Posterior cingulate gyrus (tissue), 11 donors: ENCODE measurements at places on chromosomes 3 and 15.
A peak's percentile ranks its signal among the peaks of the same experiment; 100 is the strongest.

DNA sequence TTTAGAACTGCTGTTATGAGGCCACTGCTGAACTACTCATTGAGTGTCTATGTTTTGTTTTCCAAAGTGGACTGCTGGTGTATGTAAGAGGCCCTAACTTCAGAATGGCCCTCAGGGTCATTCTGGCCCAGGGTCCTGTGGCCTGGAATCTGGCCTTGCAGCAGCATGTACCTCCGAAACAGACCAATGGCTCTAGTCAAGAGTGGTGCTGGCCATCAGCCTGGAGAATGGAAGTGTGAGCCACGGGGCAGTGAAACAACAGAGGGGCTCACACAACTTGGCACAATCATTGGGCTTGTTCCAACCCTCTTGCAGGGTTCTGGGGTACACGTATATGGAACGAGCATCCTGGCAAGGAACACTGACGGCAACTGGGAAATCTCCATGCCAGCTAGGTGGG lies 40.5 kb downstream of the SCN5A start:
- no peak for DNase-seq

DNA sequence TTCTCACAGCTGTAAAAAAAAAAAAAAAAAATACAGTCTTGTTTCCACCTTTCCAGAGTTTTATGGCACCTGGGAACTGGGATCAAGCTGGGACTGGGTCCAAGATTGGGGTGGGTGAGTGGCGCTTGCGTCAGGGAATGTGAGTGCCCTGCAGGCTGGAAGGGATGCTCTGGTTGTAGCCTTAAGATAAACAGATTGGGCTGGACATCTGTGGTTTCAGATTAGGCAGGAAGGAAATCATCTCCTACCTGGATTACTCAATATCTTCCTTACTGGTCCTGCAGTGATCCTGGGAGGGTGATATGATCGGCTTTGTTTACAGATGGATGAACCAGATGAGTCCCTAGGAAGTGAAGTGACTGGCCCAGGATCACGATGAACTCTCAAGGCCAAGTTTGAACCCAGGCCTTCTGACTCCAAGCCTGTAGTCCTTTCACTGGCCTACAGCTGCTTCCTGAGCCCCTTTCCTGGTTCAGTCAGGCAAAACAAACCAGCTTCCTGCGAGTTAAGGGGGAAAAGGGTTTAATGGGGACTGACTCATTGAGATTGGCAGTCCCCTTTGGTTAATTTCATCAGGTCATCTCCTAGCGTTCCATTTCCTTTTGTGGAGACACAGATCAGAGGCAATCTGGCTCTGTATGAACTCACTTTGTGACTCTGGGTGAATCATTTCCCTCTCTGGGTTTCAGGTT lies 179.8 kb downstream of the THSD4 start:
- DNase-seq: no peak

GRCh38 chr3:4889896-4890295 lies 89.3 kb upstream of the BHLHE40 start:
- DNase-seq: no peak

DNA sequence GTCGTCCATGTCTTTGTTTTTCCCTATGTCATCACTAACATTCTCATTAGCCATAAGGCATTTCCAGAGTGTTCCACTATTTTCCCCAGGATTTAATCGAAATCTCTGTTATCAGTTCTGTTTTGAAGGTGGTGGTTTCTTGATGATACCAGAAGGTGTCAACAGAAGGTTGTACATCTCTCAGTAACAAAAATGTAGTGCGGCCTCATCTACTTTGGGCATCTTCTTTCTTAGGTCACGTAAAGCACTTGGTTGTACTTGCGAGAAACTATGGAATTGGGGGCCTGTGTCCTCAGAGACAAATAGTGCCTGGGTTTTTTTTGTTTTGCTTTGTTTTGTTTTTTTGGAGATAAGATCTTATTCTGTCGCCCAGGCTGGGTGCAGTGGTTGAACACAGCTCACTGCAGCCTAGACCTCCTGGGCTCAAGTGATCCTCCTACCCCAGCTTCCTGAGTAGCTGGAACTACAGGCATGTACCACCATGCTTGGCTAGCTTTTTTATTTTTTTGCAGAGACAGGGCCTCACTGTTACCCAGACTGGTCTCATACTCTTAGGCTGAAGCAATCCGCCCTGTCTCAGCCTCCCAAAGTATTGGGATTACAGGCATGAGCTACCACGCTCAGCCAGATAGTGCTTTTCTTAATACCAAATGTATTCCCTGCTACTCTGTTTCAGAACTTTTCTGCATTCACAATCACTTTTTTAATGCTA lies 61.2 kb upstream of the FURIN start:
- DNase-seq: no peak

- no peak for DNase-seq
These were observed 117.8 kb upstream of the LIPC start for GRCh38 chr15:58313810-58314592.

DNA sequence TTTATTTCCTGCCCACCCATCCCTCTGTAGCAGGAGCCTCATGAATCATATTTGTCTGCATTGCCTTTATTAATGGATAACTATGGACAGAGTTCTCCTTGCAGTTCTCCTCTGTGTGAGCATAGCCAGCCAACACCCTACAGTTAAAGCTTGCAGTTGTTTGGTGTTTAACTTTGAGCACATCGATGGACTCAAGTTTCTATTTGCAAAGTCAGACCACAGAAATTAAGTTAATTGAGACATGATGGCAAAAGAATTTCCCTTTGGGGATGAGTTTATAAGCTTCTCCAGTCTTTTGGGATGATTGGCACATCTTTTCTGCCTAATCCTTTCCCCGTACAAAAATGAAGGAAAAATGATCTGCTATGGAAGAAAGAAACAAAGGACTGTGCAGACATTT lies 398.9 kb upstream of the THBS1 start:
- no peak for DNase-seq

GRCh38 chr3:168544097-168544957 lies 448.6 kb upstream of the GOLIM4 start:
- DNase-seq: no peak

GRCh38 chr3:127544192-127544802 lies 46.2 kb downstream of the TPRA1 start:
- DNase-seq: peak; percentile 78

- DNase-seq: no peak
These were observed 24.0 kb downstream of the EFCC1 start for GRCh38 chr3:129025108-129025507.

DNA sequence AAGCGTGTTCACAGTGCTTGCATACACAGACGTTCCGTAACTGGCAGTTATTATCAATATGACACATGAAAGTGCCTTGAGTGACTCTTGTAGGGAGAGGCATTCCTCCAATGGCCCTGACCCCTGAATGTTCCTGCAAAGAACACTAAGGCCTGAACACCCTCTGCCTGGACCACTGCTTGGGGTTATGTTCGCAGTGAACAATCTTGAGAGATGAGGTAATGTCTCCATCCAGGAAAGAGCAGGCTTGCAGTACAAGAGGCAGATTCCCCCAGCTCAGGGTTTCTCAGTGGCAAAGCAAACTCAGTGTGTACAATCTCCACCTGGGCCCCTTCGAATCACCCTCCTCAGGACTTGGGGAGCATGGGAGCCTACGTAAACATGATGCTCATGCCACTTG lies 324.6 kb downstream of the MAGI1 start:
- DNase-seq: no peak

GRCh38 chr3:16883057-16883722 lies 1.6 kb upstream of the PLCL2 start:
- no peak for DNase-seq

GRCh38 chr15:83919978-83920510 lies 266.1 kb downstream of the ADAMTSL3 start:
- no peak for DNase-seq

DNA sequence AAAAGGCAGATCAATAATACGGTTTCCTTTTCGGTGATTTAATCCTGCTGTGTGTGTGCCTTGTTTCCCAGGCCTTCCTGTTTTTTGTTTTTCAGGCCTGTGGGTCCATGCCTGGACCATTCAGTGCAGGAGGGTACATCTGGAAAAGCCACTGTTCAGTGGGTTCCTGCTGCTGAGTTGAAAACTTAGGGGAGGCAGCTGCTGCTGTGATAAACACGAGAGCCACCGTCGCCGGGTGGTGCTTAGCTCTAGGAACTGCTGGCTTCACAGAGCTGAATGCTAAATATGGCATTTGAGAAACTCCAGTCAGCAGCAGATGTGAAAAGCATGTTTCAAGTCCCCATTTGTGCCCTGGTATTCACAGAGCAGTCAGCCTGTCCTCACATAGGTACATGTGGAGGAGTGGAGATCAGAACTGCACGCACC lies 44.0 kb downstream of the SYNM start:
- peak; percentile 39 for DNase-seq

DNA sequence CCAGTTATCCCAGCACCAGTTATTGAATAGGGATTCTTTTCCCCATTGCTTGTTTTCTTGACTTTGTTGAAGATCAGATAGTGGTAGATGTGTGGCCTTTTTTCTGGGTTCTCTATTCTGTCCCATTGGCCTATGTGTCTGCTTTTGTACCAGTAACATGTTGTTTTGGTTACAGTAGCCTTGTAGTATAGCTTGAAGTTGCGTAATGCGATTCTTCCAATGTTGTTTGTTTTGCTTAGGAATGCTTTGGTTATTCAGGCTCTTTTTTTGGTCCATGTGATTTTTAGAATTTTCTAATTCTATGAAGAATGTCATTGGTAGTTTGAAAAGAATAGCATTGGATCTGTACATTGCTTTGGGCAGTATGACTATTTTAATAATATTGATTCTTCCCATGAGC lies 94.3 kb upstream of the CHMP2B start:
- DNase-seq: no peak

DNA sequence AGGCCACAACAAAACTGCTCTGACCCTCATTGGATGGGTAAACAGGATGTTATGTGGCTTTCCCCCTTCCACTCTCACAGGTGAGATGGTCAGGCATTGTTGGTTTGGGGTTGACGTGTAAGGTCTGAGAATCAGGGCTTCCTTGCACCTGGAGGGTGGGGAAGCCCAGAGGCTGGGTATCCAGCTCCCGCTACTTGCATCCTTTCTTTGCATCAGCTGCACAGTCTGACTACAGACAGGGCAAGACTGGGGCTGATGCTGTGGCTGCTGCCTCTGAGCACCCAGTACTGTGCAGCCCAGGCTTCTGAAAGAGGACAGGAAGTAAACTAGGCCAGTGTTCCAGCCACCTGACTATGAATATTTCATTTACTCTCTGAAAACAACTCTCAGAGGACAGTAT lies 58.0 kb upstream of the ATP2B2 start:
- DNase-seq: no peak

DNA sequence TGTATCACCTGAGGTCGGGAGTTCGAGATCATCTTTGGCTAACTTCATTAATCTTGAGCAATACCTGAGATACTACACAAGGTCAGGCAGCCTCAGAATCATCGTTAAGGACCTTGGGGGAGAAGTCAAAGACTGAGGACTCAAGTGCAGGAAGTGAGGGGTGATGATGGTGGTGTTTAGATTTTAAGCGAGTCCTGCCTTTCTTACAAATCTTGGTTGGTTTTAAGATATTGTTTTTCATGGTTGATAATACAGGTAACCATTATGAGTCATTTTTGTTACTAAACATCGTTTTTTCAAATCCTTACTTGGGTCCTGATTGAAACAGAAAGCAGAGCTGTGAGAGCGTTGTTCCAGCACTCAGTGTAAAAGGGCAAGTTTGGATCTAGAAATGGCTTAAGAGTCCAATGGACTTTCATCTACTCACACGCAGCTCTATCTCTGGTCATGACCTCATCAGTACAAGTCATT lies 4.1 kb downstream of the RASGRP1 start:
- DNase-seq: no peak

GRCh38 chr15:82048811-82049210 lies 3.0 kb upstream of the MEX3B start:
- DNase-seq: no peak

DNA sequence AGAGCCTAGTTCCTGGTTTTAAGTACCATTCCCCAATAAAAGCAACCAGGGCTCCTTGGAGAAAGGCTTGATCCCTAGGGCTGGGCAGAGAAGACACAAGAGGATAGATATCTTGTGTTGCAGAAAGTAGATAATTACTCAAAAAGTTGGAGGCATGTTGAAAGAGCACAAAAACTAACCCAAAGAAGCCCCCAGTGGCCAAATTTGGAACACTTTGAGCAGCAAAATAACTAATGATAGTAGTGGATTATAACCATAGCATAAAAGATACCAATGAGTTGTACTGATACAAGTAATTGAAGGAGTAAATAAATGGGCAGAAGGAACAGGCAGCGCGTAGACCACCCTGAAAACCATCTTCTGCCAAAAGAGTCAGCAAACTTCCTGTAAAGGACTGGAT lies 12.0 kb downstream of the EXOSC7 start:
- no peak for DNase-seq

- no peak for DNase-seq
These were observed 405.0 kb downstream of the PDCD6IP start for GRCh38 chr3:34203386-34203785.

GRCh38 chr15:28892789-28893610 lies 7.2 kb downstream of the APBA2 start:
- DNase-seq: no peak

DNA sequence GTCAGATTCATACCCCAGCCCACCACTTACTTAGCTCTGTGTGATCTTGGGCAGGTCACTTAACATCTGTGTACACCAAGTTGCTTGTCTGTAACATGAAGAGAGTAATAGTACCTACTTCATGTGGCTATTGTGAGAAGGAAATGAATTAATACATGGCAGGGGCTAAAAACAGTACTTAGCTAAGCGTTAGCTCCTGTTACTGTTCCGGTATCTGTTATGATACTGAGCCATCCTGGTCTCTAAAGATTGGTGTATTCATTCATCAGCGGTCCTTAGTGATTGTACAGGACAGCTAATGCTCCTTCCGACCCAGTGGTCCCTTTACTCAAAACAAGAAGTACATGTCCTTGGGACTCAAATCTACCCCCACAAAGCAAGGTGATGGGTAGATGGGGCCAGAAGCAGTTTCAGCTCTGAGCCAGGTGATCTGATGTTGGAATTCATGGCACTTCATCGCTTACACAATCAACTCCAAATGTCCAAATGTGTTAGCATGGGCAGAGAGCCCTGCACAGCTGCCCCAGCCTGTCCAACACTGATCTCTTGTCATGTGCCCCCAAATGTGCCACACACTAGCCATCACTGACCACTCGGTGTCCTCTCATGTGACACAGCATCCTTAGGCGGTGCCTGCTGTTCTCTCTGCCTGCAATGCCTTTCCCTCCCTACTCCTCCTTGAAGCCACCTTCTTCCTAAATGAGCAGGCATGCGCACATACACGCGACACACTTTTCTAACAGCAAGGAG lies 84.1 kb downstream of the RARB start:
- no peak for DNase-seq

- DNase-seq: no peak
These were observed 85.0 kb downstream of the MECOM start for GRCh38 chr3:169578381-169579024.

- DNase-seq: peak; percentile 54
These were observed 114.6 kb downstream of the LRIG1 start for GRCh38 chr3:66386011-66386924.

- DNase-seq: no peak
These were observed 72.5 kb upstream of the NEO1 start for GRCh38 chr15:72979791-72980190.

- DNase-seq: no peak
These were observed 278.6 kb downstream of the SQOR start for GRCh38 chr15:45913451-45913850.
